ENCODE measurements at places on chromosomes 6 and 20.

GRCh38 chr6:33845031-33845745 lies 41.4 kb upstream of the MLN start:
- DNase-seq, result no peak

DNA sequence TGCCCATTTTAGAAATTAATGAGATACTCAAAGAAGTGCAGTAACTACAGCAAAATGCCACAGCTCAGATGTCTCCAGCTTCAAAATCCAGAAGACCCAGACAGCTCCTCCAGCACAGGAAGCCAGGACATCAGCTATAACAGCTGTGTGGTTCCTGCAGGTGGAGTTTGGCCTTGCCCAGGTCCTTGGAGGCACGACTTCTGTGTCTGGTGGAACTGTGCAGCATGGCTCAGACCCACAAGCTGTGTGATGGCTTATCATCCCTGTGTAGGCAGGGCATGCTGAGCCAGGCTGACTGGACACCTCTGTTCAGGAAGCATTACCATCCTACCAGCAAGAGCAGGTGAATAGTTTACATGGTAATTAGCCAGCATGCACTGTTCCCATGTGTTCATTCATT lies 26.5 kb upstream of the CD93 start:
- DNase-seq, result no peak

- DNase-seq, result no peak
These were observed 11.3 kb downstream of the TULP4 start for GRCh38 chr6:158323561-158323958.

- DNase-seq, result no peak
These were observed 40.4 kb downstream of the MDGA1 start for GRCh38 chr6:37657112-37657886.

- no peak for DNase-seq
These were observed 14.5 kb downstream of the GMEB2 start for GRCh38 chr20:63612276-63612931.

DNA sequence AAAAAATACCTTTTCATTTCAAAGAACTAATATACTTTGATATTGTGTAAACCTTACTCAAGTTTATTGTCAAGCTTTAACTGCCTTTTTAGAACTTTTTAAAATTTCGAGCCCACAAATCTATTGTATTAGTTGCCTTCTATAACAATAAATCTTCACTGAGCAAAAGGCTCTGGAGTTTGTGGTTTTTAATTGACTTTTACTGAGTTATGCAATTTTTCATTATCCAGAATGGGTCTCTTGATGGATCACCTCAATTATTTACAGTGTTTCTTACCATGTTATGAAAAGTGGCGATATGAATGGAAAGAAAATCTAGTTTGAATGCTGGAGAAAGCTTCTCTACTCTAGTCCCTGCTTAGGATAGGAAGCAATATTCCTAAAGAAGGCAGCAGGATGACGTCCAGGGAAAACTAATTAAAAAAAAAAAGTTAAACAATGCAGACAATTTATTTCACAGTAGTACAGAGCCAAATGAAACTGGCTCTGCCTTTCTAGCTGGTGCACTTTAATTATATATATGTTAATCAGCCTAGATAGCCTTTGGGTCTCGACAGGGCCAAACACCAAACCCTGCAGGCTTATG lies 5.0 kb downstream of the ID4 start:
- DNase-seq, result no peak

DNA sequence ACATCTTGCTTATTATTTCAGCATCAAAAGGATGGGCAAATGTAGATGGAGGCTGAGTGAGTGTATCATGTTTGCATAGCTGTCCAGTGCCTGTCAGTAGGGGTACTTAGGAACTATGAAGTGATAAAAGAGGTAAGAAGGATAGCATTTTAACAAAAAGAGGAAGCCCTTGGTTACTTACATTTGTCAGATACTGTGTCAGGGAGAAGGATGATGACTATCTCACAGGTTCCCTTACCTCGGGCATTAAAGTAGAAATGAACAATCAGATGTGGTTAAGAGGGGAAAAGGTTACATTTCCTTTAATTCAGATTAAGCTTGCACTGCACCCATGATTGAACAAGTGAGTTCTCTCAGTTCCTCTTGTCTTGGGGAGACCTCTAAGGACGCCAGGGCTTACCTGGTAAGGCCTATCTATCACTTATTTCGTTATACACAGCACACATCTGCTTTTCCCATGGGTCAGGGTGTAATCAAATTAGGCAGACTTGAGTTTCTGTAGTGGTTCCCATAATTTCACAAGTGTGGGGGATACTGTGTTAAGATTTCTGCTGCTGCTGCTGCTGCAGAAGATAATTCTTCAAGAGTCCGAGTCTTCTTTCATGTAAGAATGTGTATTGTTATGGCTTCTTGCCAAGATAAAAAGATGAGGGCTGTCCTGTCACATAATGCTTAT lies 4.5 kb downstream of the FOXO3 start:
- no peak for DNase-seq

DNA sequence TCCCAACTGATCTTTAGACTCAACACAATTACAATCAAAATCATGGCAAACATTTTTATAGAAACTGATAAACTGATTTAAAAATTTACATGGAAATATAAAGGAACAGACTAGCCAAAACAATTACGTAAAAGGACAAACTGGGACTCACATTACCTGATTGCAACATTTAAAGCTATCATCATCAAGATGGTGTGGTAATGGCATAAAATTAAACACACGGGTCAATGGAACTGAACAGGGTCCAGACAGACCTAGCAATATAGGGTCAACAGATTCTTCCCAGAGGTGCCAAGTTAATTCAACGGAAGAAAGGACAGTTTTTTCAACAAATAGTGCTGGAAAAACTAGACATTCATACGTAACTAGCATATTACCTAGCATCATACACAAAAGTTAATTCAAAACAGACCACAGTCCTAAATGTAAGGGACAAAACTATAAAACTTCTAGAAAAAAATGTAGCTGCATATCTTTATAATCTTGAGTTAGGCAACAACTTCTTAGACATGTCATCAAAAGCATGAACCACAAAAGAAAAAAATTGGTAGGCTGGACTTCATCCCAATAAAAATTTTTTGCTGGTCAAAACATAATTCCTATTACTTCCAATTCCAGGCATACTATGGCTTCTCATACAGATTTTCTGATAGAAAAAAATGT lies 147.4 kb upstream of the BEND6 start:
- DNase-seq, result no peak

GRCh38 chr6:107658920-107659865 lies 164.9 kb downstream of the SCML4 start:
- no peak for DNase-seq

GRCh38 chr6:161162722-161163121 lies 111.1 kb downstream of the AGPAT4 start:
- no peak for DNase-seq

DNA sequence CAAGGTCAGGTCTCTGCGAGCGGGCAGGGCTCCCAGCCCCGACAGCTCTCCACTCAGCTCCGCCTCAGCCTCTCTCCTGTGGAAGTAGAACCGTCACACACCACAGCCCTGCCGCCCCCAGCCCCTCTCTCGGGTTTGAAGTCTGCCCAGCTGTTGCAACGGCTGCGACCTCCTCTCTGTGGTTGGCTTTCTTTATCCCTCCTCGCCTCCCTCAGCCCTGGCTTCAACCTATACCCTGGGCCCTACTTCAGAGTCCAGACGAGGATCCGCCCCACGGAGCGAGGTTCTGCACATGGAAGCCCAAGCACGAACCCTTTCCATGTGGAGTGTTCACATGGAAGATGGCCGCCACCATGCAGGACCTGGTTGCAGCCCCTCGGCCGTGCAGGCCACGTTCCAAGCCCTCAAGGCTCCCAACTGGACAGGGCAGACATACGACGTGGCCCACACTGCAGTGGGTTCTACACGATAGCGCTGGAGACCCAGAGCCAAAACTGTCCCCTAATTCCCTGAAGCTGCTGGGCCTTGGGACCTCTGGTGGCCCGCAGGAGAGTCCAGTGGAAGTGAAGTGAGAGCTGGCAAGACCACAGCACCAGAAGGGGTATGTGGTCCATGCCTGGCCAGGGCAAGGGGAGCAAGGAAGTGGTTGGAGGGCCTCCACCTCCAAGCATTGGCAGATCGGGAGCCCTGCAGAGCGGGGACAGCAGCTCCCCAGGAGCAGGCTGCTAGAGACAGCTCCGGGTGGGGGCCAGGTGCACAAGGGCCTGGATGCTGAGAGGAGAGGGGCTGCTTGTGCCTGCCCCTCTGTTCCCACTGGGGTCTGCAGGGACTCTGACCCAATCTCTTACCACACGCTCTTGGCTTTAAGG lies 69.8 kb downstream of the GINS1 start:
- DNase-seq, result no peak

- peak; percentile 34 for DNase-seq
These were observed 7.8 kb downstream of the FOXF2 start for GRCh38 chr6:1396952-1397868.

- DNase-seq, result no peak
These were observed 37.4 kb downstream of the FOXP4 start for GRCh38 chr6:41583565-41583964.

- no peak for DNase-seq
These were observed 363.8 kb downstream of the RNGTT start for GRCh38 chr6:88599571-88599970.

DNA sequence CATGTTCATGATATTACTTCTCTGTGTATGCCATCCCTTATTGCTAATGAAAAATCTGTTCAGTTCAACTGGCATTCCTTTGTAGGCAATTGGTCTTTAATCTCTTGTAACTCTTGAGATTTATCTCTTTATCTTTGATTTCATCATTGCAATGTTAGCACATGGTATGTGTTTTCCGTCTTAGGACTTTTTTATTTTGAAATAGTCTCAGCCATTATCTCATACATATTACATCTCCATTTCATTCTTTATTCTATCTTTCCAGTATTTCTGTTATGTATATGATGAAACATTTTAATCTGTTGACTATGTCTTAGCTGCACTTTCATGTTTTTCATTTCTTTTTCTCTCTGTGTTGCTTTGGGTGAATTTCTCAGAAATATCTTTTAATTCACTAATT lies 58.1 kb downstream of the VSTM2L start:
- DNase-seq, result no peak

DNA sequence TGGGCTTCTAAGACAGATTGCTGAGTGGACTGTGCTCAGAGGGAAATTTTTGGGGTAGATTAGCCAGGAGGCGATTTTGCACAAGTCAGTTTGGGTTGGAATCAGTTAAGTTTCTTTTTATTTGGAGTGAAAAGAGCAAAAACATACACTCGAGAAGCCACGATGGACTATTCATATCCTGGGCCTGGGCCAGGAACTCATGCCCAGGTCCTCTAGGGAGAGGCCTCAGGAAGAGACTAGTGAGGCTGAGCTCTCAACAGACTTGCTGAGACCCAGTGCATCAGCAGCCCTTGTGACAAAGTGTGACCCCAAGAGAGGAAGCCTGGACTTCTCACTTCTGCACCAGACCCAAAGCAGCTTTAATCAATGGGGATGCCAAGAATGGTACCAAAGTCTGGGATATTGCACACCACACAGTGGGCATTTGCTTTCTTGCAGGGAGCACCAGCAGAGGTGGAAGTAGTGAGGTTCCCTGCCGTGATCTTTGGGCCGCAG lies 61.6 kb upstream of the MAFB start:
- DNase-seq, result no peak

- no peak for DNase-seq
These were observed 1.7 kb upstream of the AIG1 start for GRCh38 chr6:143058987-143059386.

- no peak for DNase-seq
These were observed 63.6 kb downstream of the CBFA2T2 start for GRCh38 chr20:33553516-33553915.

- DNase-seq, result no peak
These were observed 51.5 kb upstream of the EPB41L1 start for GRCh38 chr20:36102809-36103596.
